Left renal cortex interstitium (tissue), 4 donors: ENCODE measurements at places on chromosomes 3 and 15. TPM values are rescaled to one million over a fixed set of nuclear protein-coding genes. Genes with fewer than 3 reads are reported as not detected.

- no peak for DNase-seq
These were observed 6.3 kb downstream of the XCR1 start for GRCh38 chr3:46020766-46021510.

NTRK3 gene
- polyA plus RNA-seq: 14.0 TPM

- DNase-seq: no peak
These were observed 1.1 kb downstream of the NEO1 start for GRCh38 chr15:73053398-73053723.

PLSCR2 gene
- 1.3 TPM for polyA plus RNA-seq

DNA sequence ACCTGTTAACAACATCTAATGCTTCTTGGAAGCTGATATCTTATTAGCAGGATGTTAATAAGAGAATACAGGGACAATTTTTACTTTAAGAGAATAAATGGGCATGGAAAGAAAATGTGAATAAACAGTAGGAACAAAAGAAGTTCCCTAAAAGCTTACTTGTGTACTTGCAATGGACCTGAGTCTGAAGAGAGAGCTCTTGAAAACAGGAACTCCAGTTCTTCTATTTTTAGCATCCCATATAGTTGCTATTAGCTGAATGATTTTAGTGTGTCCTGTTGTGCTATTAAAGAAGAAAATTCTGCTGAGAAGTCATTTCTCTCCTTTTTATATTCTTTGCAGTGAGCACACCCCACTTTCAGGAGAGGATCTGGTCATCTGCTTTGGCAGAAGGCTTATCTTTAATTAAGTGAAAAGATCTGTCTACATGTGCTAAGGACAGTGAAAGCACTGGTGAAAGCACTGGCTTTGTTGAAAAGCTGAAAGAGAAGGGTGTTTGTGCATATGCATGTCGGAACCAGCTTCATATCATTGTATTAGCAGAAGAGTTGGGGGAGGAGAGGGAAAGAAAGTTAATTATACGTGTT is 1.4 kb upstream of the ST3GAL6 start:
- DNase-seq: no peak

DNA sequence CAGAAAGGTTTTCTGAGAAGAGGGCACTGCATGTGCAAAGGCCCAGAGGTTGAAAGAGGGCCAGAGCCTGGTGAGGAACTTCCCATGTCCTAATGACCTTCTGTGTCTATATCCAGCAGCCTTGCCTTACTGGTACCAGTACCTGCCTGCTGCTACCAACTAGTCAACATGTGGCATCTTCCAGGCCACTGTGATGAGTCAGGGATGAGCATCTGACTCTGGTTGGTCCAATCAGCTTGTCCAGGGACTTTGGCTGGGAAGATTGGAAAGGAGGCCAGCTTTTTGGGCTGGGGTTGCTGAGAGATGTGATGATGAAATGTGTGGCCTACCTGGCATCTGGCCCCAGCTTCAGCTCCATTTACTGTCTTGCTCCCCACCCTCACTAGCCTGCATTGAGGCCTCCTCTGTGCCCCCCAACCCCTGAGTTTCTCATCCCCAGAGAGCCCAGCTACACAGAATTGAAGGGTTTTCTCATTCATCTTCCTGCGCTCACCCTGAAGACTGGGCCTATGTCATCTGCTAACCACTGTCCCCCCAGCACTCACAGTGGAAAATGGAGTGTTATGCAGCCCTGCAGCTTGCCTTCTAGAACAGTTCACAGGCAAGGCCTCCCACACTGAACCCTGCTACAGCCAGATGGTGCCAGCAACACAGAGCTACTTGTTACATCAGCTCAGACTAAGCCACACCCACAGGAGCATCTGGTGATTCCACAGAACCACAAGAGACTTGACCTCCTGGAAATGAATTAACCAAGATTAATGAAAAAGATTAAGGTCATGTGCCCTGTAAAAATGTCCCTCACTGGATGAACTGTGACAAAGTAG is 1.3 kb upstream of the TWF2 start:
- DNase-seq: no peak

CX3CR1 gene
- polyA plus RNA-seq: 1.6 TPM

DNA sequence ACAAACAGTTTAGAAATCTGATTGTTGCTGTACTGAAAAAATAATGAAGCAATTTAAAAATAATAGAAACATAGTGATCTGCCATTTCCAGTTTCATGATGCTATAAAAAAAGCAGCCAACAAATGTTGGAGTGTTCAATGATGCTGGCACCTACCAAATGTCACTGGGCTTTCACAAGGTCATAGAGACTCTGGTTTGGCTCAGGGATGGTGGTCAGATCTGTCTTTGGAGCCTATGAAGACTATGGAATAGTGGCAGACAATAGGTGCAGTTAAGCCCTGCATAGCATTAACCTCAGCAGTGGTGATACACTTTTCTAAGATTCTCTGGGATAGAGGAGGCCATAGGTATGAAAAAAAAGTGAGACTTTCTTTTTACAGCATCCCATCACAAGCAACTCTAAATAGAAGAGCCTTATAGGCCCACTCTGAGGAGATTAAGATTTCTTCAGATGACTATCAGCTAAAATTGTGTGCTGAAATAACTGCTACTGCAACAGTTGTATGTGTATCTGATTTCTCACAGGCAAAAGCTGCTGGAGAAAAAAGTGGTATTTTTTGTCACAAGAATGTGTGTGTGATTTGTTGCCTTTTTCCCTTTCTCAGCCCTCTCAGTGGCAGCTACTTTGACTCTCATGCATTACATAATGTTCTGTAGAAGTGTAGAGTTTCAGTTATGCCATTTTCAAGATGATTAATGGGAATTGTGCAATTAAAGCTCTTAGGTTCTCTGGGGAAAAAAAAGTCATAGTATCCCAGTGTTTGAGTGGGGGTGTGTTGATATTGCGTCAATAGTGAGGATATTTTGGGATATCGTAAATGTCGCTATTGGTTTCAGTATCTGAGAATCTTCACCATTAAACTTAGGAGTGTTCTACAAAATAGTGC is 137.4 kb downstream of the MBNL1 start:
- DNase-seq: no peak

CDHR4 gene
- polyA plus RNA-seq: 0.16 TPM

DNA sequence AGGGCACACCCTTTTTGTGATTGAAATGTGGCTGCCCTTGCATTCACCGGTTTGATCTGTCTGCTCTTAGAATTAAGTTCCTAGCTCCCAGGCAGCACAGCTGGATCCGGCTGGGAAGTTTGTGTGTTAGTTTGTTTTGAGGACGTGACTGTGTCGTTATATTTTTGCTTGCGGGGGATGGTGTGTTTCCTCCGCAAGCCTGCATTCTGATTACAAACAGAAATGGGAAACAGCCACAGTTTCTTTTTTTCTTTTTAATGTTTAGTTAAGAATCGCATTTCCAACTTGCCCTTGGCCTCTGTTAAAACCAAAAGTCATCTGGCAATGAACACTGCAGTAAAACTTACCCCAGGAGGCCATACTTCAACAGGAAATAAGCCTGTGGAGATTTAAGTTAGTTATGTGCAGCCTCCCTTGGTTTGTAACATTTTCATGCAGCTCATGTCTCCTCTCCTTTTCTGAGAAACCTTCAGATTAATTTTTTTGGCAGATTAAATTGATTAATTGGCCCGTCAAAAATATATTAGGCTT is 888 bp downstream of the TMOD3 start:
- peak; percentile 63 for DNase-seq

GRCh38 chr15:46872981-46873330 is 844.3 kb upstream of the SEMA6D start:
- DNase-seq: no peak

GRCh38 chr3:140152851-140153639 is 218.1 kb downstream of the CLSTN2 start:
- no peak for DNase-seq

C3orf33 gene
- polyA plus RNA-seq: 9.3 TPM

PRSS50 gene
- polyA plus RNA-seq: 5.8 TPM

GRCh38 chr15:34185666-34186065 is 24.2 kb downstream of the KATNBL1 start:
- no peak for DNase-seq

STAB1 gene
- polyA plus RNA-seq: 31.2 TPM

GP9 gene
- 1.8 TPM for polyA plus RNA-seq
